ENCODE measurements at places on chromosomes 7 and 10. TPM values are rescaled to one million over a fixed set of nuclear protein-coding genes. Genes with fewer than 3 reads are reported as not detected.

The SLC13A4 gene
- total RNA-seq: 1.8 TPM

- DNase-seq: no peak
Measured at GRCh38 chr7:95110707-95111106, 203.3 kb downstream of the PPP1R9A start.

The STOX1 gene
- 5.4 TPM for total RNA-seq

The NSUN6 gene
- total RNA-seq: 14.2 TPM

DNA sequence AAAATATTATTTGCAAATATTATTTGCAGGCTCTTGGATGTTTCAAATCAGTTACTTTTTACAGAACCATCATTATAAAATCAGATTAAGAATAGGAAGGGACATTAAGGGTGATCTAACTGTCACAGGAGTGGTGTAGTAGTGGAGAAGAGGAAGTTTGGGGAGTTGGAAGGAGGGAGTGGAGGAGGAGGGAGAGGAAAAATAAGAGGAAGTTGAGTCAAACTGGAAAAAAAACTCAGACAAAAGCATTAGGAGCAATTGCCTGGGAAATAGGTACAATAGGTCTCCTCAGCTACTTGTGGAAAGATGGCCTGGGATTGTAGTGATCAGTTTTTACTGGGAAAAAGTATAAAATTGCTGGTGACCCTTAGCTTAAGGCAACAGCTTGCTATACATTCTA lies 77.7 kb upstream of the GPR37 start:
- DNase-seq: no peak

- no peak for DNase-seq
Measured at GRCh38 chr7:154096-154799, 38.1 kb upstream of the FAM20C start.

The ALDH18A1 gene
- 132 TPM for total RNA-seq

DNA sequence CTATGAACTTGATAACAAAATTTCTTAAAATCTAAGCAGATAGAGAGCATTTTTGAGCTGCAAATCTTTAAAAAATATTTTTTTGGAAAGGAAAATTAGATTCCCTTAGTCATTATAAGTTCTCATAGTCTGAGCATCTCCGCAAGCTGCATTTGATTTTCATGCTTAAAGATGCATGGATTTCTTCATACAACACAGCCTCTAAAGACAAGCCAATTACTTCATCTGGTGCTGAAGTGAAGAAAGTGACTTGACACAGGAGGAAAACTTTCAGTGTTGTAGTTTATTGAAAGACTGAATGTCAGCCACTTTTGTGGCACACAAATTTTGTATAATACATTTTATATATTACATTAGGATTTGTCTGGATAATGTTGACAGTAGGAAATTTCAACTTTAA lies 22.5 kb downstream of the SEMA3D start:
- no peak for DNase-seq

The DPYSL4 gene
- total RNA-seq: 13.5 TPM

The PTF1A gene
- total RNA-seq: not detected

The GUSB gene
- total RNA-seq: 50.9 TPM

The CNPY1 gene
- not detected for total RNA-seq

The STK31 gene
- total RNA-seq: 1.6 TPM

DNA sequence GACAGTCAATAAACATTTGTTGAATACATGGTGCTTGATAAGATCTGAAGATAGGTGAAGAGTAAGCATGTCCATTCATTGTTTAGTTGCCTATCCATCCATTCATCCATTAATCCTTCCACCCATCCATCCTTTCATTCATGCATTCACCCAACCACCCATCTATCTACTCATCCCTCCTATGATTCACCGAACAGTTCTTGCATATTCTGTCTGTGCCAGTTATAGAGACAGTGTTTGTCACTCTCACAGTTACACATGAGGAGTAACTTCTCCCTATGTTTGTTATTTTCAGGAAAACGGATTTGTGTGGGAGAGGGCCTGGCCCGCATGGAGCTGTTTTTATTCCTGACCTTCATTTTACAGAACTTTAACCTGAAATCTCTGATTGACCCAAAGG lies 86.0 kb upstream of the CYP2C9 start:
- DNase-seq: no peak

- no peak for DNase-seq
Measured at GRCh38 chr7:37354656-37355131, 94.0 kb downstream of the ELMO1 start.

DNA sequence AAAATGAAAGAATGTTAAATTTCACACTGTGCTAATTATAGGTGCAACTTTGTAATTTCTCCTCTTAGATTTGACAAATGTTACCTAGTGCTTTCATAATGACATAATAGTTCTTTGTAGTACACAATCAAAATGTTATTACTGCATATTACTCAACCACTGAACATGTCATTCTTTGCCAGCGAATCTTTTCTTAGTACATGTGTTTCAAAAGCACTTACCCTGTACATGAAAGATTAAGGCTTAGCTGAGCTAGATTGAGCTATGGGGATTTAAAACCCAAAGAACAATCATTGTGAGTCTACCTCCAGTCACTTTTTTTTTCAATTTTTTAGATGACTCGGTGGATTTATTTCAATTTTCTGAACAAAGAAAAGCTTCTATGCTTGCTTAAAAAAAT lies 123.5 kb upstream of the FERD3L start:
- DNase-seq: no peak

- DNase-seq: no peak
Measured at GRCh38 chr10:4894335-4894734, 68.3 kb downstream of the AKR1E2 start.

DNA sequence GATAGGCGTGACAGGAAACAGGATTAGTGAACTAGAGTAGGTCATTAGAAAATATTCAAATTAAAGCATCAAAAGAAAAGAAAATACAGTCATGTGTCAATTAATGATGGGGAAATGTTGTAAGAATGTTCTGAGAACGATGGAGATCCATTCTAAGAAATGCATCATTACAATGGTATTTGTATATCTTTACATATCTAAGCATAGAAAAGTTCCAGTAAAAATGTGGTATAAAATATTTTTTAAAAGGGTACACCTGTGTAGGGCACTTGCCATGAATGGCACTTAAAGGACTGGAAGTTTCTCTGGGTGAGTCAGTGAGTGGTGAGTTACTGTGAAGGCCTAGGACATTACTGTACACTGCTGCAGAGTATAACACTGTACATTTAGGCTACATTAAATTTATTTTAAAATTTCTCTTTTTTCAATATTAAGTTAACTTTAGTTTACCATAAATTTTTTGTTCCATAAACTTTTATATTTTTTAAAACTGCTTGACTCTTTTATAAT lies 282.5 kb downstream of the BMPER start:
- DNase-seq: no peak

DNA sequence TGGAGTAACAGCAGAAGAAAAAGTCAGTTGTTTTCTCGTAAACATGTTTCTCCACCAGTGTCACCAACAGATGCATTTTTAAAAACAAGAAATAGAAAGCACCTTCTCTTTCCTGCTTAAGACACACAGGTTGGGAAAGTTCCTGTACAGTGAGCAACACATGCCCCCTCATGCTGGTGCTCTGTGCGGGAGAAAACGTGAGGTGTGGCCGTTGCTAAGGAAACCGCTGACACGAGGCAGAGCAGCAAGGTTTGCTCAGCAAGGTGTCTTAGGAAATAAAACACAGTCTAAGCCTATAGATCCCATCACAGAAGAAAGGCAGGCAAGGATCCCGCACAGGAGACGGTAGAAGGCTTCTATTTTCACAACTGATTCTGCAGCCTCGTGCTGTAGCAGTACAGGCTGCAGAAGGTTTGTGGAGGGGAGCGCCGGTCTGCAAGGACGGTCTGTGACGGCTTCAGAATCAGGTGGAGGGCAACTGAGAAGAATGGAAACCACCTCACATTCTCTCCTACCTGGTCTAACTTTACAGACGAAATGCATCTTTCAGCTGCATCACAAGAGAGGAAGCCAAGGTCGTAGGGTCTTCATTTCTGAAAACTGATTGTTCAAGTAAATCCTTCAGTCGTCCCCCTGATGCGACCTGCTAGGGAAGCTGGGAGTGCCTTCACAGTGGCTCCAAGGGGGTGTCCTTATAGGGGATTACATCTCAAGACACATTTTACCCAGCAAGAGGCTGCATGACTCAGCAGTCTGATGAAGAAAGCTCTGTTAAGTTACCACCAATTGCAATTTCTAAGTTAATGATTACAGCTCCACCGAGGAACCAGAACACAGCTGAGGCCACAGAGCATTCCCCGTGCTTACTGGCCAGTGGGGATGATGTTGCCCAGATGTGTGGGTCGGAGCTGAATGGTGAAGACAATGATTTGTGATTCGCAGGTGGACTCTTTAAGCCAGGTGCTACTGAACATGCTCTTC lies 150.7 kb upstream of the KLF14 start:
- DNase-seq: no peak

DNA sequence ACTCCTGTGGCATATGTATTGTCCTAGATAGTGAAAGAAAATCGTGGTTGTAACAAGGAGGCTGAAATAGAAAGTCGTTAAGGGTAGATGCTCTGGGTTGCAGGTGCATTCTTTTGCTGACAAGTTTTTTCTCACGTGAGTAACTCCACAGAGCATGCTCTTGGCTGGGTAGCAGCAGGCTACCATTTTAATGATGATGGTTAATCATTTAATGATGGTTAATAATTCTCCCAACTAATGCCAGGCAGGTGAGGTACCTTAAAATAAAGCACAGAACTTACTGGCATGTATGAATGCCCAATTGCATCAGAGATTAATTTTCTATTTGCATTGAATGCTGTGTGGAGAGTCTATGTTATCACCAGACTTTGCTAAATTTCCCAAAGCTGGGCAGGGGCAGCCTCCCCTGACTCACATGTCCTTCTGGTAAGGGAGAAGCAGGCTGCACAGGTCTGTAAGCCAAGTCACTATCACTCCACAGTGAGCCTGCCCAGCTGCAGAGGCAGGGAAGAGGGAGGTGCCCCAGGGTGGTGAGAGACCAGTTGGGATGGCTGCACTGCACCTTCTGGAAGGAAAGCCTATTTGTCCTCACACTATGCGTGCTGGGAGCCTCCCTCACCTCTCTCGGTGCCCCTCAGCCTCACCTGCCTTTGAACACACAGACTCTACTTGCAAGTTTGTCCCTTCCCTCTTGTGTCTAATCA lies 287.0 kb upstream of the IGFBP3 start:
- no peak for DNase-seq

The TRIL gene
- total RNA-seq: 0.77 TPM

DNA sequence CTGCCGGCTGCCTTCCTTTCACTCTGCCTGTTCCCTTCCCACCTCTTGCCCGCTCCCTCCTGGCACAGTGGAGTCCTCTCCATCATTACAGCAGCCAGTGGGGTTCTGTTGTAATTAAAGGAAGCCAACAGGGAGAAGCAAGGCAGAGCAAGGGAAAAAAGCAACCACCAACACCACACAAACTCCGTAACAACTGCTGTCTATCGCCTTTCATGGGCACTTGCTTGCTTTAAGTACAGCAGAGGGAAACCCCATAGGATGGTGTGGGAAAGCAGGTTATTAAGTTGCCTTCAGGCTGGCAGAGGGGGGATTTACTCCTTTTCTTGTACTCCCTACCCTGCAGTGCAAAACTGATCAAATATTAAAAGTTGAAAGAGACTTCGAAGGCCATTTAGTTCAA lies 22.0 kb downstream of the SORCS3 start:
- DNase-seq: no peak

The ARHGEF5 gene
- total RNA-seq: 37.2 TPM

DNA sequence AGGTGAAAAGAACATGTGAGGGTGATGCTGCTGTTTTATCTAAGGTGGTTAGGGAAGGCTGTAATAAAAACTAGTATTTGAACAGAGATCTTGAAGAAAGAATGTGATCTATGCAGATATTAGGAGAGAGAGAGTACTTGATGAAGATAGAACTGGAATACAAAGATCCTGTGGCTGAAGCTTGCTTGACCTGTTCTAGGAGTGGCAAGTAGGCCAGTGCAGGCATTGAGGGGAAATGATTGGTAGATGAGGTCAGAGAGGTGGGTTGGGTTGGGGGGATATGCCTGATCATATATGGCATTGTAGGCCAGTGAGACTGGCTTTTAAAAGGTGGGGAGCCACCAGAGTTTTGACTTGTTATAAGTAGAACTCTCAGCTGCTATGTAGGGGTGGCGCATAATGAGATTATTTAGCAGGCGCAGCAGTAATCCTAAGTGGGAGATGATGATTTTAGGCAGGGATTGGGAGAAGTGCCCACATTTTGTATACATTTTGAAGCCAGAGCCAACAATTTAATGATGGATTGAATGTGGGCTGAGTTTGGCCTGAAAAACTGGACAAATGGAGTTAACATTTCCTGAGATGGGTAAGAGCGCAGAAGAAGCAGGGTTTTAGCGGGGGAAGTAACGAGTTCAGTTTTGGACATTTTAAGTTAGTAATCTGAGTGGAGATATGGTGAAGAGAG lies 8.2 kb downstream of the CCSER2 start:
- no peak for DNase-seq

DNA sequence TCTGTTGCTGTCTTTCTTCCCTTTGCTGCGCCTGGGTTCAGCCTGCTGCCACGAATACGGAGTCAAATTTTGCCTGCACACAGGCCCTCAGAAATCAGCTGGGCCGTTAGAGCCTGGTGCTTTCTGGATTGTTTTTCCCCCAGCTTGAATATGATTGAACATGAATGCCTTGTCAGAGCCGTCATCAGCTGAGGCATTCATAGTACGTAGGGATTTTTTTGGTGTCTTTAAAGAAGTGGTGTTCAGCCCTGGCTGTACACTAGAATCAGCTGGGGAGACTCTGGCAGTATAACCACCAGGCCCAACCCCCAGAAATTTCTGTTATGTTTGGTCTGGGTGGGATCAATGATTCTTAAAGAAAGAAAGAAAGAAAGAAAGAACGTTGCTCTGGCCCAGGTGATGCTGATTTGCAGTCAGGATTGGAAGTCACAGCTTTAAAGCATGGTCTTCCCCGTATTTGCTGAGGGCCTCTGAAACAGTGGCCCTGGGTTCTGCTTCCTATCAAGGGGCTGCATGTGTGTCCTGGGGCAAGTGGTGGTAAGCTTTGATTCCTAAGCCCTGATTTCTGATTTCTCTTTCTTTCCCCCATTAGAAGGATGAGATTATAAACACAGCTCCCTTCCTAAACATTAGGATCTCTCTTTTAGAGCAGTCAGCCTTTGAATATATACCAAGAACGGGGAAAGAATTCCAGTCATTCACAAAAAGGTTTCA lies 24.7 kb downstream of the NUB1 start:
- DNase-seq: no peak

- no peak for DNase-seq
Measured at GRCh38 chr10:123024540-123024939, 15.7 kb downstream of the ACADSB start.

The PSPH gene
- total RNA-seq: 29.9 TPM

The COX19 gene
- total RNA-seq: 16.2 TPM

All from endodermal cell (in vitro differentiated cells).